ELF-1 (cell line): ENCODE measurements at places on chromosomes 5 and 9.

GRCh38 chr5:30959238-30959637 is 234.2 kb upstream of the CDH6 start:
- no peak for DNase-seq

DNA sequence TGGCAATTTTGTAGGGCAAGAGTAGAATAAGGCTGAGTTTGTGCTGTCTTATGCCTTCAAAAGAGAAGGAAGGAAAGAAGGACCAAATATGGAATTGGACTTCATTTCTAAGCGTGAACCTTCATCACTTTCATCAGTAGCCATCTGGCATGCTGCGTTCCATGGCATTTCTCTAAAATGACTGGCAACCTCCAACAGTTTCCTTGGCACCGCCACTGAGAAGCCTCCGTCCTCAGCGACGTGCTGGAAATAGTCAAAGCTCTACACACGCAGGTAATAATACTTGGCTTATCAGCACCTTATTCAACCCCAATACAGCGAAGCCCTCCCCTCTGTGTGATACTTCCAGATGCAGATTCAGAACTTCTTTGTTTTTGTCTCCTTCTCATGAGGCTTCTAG is 169.7 kb upstream of the CD180 start:
- no peak for DNase-seq

GRCh38 chr5:148768806-148769415 is 57.5 kb upstream of the ADRB2 start:
- DNase-seq, result no peak

DNA sequence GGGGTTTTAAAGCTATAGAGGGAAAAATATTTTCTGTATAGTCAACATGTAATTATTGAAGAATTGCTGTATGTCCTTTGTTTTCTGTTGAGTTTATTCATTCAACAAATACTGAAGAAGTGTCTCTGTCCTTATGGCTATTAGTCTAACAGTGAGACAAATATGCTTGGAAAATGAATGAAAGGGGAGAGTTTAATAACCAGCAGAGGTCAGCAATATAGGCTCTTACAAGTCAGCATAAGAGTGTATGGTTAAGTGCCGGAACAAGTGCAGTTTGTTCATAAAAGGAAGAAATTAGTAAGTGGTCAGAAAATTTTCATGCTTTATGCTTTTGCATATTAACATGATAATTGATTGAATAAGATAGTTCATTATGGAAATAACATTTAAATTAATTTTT is 3.6 kb downstream of the SCAMP1 start:
- DNase-seq, result no peak

DNA sequence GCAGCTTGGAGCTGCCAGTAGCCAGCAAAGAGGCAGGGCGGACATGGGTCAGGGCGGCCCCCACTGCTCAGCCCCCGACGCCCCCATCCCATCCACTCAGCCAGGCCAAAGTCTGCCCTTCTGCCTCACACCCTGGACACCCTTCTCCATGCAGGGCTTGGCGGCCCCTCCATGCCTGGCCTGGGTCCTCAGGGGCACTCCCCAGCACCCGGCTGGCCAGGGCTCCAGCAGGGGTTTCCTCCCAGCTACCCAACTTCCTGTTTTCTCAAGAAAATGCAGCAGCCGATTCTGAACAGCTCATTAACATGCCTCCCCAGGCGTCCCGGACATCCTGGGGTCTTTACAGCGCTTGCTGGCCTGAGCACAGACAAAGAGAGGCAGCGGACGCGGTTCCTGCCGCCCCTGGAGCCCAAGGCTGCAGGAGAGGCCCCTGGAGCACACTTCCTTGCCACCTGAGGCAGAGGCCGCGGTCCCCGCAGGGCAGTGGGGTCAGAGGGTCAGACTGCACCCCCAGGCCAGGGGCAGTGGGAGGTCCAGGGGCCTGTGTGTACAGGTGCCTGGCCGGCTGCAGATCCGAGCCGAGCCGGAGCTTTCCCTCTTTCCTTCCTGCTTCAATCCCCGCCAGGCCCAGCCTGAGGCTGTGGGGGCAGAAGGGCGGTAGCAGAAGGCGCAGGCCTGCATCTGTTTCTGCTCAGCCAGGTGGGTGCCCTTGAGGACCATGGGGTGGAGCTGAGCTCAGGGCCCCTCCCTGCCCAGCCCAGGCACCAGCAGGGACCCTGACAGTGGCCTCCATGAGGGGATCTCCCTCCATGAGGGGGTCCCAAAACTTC is 18.7 kb upstream of the NRARP start:
- DNase-seq, result peak; percentile 70

GRCh38 chr9:17402309-17402708 is 176.6 kb upstream of the SH3GL2 start:
- no peak for DNase-seq

GRCh38 chr5:143234162-143234842 is 169.2 kb downstream of the NR3C1 start:
- DNase-seq, result no peak

DNA sequence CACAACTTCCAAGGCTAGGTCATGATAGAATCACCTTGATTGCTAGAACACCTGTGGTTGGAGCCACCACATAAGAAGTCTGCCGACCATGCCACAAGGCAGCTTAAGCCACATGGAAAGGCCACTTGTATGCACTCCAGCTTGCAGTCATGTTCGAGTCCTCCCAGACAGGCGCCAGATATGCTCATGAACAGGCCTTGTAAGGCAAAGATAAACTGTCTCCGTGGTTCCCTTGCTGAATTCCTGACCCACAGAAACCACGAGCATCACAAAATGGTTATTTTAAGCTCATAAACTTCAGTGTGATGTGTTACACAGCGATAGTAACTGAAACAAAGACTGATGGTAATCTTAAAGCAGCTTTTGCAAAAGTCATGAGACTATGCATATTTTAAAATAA is 188.4 kb upstream of the DAPK1 start:
- no peak for DNase-seq

DNA sequence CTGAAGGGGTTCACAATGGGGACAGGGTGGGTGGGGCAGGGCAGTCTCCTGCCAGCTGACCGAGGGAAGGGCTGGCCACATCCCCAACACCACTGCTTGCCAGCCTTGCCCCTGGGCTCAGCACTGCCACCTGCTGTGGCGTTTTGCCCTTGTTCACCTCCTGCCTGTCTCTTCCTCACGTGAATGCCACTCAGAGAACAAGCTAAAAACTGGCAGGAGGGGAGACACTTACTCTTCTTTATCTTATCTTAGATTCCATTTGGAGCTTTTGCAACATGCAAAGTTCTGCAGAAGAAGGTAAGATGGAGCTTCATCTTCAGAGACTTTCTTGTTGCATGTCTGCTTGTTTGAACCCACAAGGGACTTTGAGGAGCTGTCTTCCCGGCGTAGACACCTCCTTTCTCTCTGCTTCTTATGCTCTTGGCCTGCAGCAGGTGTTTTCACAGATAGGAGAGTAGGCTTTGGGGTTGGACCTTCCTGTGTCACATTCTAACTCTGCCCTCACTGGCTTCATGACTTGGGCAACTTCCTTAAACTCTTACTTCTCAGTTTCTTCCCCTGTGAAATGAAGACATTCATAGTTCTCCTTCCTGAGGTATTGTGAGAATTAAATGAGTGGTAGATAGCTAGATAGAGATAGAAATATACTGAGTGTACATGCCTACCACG is 4.1 kb downstream of the LRSAM1 start:
- no peak for DNase-seq

DNA sequence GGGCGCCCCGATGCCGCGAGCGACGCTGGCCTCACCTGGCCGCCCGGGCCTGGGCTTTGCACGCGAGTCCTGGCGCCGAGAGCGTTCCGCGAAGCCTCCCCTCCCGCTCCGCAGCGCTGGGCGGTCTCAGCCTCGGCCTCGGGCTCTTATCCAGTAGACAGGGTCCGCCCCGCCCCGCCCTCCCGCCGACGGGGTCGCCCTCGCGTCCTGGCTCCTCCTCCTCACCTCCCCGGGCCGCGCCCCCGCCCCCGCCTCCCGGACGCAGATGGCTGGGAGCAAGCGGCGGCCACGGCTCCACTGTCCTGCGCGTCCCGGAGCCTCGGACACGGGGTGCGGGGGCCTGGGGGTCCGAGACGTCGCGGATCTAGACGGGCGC is at the start of gene SLC6A3:
Gene SLC6A3, minus strand, starts transcription at position 128 of the 376 bp plus-strand sequence. CDS start 2,243 bp downstream, outside the sequence.
- DNase-seq, result peak; percentile 67

GRCh38 chr9:128077847-128078503 is 9.9 kb downstream of the SLC25A25 start:
- no peak for DNase-seq

GRCh38 chr5:68273717-68274409 is 58.3 kb downstream of the PIK3R1 start:
- peak; percentile 61 for DNase-seq

DNA sequence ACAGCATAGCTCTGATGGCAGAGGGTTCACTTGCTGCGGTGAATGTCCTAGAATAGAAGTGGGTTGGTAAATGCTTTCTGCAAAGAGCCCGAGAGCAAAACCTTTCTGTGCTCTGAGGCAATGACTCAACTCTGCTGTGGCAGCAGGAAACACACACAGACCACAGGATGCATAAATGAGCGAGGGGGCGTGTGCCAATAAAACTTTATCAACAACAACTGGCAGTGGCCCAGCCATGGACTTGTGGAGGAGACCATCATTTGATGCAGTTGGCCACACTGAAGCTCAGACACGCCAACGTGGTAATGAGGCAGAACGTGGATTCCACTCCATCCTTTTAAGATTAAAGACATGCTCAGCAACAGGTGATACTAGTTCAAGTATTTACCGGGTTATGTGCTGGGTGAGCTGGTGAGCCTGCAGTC is 6.8 kb downstream of the MRPL36 start:
- DNase-seq, result no peak

- peak; percentile 60 for DNase-seq
Measured at GRCh38 chr5:154486427-154486866, 8.4 kb upstream of the HAND1 start.

- no peak for DNase-seq
Measured at GRCh38 chr5:34496701-34497469, 159.2 kb upstream of the RAI14 start.

DNA sequence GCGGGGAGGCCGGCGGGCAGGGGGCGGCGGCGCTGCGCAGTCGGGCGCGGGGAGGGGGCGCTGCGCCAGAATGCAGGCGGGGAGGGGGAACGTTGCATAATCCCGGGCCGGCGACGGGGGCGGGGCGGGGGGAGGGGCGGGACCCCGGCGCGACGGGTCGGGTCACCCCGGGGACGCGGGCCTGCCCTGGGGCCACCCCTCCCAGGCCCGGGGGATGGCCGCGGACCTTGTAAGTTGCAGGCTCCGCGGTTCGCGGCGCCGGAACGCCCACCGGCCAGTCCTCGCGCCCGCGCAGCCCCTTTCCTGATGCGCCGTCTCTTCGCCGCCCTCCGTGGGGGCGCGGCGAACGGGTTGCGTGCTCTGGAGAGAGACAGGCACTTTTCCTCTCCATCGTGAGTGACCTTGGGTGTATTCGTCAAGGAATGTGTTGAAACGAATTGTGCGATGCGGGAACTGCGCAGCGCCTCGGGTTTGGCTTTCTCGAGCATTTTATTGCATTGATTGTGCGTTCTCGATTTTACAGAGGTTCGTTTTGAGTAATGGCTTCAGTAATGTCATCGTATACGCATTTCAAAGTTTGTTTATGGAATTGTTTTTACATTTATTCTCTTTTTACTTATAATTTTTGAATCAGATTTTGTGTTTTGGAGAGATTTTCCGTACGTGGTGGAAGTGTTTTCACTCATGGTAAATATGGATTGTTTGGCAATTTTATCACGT is 802 bp downstream of the SPIN1 start:
- DNase-seq, result peak; percentile 81

DNA sequence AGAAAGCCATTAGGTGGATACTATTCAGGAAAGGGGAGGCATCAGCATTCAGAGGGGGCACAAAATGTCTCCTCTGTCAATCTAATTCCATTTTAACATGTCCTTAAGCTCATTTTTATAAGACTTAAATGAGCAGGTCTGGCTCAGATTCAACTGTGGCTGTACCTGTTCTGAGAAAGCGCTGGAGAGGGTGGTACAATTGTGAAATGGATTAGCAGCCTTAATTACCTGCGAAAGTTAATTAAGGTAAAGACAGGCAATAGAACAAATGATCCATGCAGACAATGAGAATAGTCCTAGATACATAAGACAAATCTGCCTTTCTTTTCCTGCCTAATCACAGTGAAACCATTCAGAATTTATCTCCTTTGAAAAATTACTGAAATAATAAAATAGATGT is 96.2 kb downstream of the TAF11L14 start:
- DNase-seq, result no peak

DNA sequence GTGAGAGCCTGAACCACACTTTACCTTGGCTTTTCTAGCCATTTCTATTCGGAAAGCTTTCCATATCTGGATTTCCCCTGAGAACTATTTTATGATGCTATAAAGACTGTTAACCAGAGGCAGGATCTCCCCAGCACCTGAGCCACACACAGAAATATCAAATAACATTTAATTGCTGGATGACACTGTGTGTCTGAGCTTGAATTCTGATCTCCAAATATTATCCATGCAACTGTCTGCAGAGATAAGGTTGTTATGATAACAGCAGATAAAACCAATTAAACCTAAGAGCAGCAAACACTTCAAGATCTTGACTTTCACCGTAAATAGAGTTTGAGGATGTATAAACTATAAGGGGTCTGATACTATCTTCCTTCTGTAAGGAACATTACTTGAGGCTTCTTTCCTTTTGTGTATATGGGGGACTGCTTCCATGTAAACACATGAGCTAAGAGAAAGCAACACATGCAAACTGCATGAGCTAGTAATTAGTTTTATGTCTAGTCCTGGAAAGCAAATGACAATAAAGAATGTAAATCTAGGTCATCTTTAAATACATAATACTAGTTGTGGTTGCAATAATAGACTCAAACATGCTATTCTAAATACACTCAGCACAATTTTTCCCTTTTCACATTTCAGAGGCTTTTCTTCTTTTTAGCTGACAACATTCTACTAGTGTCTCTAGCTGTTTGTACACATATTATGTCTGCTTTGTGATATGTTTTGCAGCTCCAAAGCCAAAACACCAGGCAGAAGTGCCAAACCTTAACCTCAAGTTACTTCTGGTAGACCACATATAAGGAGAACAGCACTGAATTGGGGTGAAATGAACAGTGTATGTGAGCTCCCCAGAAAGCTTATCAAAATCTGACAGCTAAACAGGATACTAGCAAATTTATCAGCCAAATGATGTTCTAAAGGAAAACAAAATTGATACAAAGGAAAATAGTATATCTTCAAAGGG is 136.5 kb downstream of the EFNA5 start:
- no peak for DNase-seq

DNA sequence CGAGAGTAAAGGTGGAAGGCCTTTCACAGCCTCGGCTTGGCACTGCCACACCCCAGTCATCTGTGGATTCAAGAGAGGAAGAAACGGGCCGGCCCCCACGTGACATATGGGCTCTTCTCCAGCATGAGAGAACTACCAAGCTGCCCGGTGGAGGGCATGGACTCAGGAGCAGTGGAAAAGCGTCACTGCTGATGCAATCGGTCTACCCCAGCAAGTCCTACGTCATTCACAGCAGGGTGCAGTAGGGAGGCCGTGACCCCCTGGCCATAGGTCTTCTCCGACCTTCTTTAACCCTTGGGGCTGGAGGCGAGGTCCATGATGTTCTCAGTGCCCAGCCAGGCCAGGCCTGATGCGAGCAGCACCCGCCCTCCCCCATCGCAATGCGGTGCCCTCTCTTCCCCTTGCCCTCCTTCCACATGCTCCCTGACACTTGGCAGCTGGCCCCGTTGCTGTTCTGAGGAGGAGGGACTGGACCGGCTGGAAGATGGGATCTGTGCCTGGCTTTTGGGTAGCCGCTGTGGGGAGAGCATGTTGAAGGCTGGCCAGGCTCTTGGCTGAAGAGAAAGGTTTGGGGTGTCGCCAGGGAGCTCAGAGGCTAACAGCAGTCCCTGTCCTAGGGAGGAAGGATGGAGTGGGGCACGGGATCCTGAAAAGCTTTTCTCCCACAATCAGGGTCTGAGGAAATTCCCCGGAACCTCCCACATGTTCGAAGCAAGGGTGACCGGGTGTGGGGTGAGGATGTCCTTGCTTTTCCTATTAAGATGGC is 89.8 kb downstream of the LIFR start:
- no peak for DNase-seq

- DNase-seq, result no peak
Measured at GRCh38 chr9:132472199-132472598, 62.2 kb downstream of the CFAP77 start.
